ENCODE measurements at places on chromosomes 2 and 18. TPM values are rescaled to one million over a fixed set of nuclear protein-coding genes. Genes with fewer than 3 reads are reported as not detected.

NXPH2 gene
- not detected for total RNA-seq

STK39 gene
- 14.5 TPM for total RNA-seq

TTN gene
- not detected for total RNA-seq

ALK gene
- not detected for total RNA-seq

PLCL1 gene
- total RNA-seq = not detected

All from PC-9 (cell line).